CD4-positive, alpha-beta memory T cell (primary cell): ENCODE measurements at places on chromosomes 11 and 22.

GRCh38 chr11:85813721-85814120 lies 2.8 kb upstream of the SYTL2 start:
- DNase-seq: no peak

- no peak for DNase-seq
These were observed 11.6 kb downstream of the DDX17 start for GRCh38 chr22:38494498-38494897.

GRCh38 chr11:8692417-8692816 lies 9.8 kb downstream of the RPL27A start:
- DNase-seq: no peak

GRCh38 chr22:36369922-36370791 lies 17.6 kb downstream of the MYH9 start:
- no peak for DNase-seq

- no peak for DNase-seq
These were observed 381.3 kb upstream of the ANO5 start for GRCh38 chr11:21811572-21811971.
